ENCODE measurements at places on chromosomes 12 and 14.

DNA sequence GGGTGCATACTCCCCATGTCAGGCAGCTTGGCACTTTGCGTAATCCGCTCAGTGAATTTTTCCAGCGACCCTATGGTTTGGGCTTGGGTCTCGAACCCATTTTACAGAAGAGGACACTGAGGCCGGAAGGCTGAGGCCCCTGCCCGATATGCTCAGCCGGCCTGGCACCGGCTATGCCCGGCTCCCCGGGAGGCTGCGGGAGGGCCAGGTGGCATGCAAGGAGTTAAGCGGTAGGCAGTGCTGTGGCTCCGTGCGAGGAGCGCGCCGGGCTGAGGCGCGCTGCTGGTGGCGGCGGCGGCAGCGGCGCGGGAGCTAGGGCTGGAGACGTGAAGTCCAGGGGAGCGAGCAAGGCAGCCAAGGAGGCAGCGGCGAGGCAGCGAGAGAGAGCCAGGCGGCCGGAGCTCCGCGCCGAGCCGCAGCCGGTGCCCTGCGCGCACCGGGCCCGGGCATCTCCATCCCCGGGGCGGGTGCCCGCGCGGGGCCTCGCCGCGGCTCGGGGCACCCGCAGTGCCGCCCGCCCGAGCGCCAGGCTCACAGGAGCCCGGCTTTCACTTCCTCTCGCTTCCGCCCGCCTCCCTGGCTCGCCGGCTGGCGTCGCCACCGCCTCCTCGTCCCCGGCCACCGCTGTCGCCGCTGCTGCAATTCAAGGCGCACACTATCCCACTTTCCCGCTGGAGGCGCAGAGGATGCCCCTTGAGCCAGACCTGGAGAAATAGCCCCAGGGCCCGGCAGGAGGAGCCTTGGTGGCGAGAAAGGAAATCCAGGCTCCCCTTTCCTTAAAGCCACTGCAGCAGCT, at the start of gene WSCD2:
WSCD2 (plus strand) TSS at position 272 of the 796 bp plus-strand sequence. CDS start 66,545 bp downstream, outside the sequence.
- DNase-seq = no peak

GRCh38 chr14:66378712-66379505, 107.3 kb upstream of the CCDC196 start:
- no peak for DNase-seq

- DNase-seq = no peak
These were observed 165.5 kb upstream of the PLXNC1 start for GRCh38 chr12:93982771-93983315.

GRCh38 chr12:12024911-12025682, 45.6 kb upstream of the BCL2L14 start:
- DNase-seq = no peak

GRCh38 chr12:172732-173161, 41.2 kb downstream of the SLC6A12 start:
- DNase-seq = no peak
